ENCODE measurements at places on chromosomes 12 and 14. TPM values are rescaled to one million over a fixed set of nuclear protein-coding genes. Genes with fewer than 3 reads are reported as not detected.
A peak's percentile ranks its signal among the peaks of the same experiment; 100 is the strongest.

Gene FSCB
- not detected for total RNA-seq

DNA sequence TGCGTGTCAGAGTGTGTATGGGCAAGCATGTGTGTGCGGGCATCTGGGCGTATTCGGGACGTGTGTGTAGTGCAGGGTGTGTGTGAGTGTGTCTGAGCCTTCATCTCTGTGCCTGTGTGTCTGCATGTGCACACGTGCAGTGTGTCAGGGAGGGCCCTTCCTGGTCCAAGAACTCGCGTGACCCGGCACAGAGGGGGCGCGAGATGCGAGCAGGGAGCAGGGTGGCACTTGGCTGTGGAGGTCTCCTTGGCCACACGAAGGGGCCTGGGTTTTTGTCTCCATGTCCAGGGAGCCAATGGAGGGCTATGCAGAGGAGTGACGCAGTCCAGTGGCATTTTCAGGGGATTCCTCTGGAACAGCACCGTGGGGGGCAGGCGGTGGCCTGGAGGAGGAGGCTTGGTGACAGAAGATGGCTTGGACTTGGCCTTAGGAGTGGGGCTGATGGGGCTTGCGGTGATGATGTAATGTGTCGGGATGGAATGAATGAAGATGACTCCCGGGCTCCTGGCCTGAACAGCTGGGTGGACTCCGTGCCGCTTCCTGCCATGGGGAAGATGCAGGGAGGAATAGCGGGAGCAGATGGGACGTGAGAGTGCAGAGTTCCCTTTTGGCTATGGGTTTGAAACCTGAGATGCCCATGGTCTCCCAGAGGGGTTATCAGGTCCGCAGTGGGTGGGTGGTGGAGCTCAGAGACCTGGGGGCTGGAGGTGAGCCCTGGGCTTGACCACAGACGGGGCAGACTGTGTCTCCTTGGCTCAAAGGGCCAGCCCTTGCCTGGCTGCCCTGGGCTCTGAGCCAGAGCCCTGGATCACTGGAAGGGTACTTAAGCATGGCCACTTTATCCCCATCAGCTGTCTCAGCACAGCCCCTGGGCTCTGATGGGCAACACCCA lies 208.3 kb downstream of the PHETA1 start:
- DNase-seq = peak; percentile 66

Gene FOXN4
- 0.55 TPM for total RNA-seq

DNA sequence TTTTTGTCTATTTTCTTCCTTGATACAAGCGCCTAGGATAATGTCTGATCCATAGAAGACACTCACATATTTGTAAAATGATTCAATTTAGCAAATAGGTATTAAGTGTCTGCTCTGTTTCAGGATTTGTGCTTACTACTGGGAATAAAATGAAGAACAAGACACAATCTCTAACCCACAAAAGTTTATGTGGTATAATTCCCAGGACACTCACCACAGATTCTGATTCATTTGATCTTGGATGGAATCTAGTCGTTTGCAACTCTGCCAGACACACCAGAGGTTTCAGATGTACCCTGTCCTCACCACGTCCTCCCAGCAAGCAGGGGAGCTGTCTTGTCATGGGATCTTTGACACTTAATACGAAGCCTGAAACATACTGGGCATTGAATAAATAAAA lies 208.3 kb downstream of the LRIG3 start:
- DNase-seq = no peak

DNA sequence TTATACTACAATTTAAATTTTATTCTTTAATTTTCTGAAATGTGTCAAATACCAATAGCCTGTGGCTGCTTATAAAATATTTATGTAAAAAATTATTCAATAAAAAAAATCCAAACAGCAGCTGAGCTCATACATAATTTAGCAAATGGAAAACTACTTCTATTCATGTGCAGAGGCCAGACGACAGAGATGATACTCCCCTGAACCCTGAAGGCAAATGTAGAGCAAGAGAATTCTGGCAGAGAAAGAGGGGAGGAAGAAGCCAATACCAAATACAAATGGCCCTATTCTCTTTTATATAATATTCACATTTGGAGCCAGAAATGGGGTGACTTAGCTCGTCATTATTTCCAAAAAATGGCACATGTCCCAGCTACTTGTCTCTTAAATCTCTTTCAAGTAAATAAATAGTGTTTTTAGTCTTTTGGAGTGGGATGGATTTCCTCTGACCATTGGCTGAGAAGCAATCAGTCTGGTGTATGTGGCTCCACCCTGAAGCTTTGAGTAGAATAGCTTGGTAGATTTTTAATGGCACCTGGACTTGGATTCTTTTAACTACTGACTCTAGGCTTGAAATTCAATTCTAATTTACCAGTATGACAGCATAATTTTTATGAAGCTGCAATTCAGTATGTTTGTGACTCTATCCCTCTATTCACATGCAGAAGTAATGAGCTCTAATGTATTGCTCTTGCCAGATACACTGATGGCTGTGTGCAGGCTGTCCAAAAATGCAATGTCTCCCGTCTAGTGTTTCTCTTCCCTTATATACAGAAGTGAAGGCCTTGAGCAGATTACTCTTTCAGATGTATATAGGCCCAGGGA lies 113.4 kb upstream of the SCAF11 start:
- no peak for DNase-seq

Measured in endodermal cell (in vitro differentiated cells).